ENCODE measurements at places on chromosomes 4 and X.

DNA sequence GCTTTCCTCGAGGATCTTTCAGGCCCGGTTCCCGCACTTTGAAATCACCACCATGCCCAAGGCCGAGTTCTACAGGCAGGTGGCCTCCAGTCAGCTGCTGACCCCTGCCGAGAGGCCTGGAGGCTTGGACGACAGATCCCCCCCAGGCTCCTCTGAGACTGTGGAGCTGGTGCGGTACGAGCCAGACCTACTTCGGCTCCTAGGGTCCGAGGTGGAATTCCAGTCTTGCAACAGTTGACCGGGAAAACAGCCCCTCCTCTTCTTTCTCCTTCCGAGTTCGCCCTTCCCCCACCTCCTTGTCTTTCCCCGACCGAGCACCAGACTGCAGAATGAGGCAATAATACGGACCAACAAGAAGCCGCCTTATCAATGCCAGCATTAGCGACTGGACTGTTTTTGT is 54.4 kb downstream of the ELF4 start:
- DNase-seq: no peak

- DNase-seq: no peak
Observed at GRCh38 chr4:138114434-138114833, 127.7 kb downstream of the SLC7A11 start.

DNA sequence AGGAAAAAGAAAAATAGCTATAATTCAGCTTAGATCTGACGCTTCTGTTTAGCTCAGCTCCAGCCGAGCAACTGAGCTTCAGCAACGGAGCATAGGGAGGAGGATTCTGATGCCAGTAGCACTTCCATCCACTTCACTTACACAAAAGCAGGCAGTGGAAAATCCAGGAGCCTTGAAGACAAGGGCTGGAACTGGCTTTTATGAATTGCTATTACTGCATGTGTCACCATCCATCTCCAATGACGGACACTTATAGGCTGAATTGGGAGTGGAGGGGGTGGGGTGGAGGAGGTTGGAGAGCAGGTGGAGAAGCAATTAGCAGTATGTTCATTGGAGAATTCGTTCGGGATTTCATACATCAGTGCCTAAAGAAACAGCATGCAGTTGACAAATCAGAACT is 15.6 kb downstream of the ENOX2 start:
- no peak for DNase-seq

DNA sequence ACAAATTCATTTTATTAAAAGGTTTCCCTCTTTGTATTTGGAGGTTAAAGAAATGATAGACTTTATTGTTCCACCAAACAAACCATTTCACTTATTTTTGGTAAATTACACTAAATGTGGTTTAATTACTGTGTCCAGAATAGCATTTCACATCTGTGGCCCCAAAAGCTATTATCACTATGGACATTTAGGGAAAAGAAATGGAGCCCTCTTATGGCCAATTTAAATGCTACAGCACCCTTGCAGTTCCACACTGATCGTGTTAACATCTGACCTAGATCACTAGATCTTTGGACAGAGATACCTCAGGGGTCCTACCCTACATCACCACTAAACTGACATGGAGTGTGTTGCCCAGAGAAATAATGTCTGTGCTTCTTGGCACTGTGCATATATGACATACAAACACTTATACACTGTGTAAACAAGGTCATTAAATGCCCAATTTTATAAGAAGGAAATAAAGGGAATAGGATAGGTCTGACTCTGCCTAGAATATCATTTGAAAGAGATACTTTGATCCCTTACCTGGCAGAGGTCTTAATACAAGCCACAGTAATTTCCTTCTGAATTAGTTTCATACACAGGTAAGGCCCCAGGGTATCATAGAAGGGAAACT is 163.9 kb downstream of the KDR start:
- no peak for DNase-seq

DNA sequence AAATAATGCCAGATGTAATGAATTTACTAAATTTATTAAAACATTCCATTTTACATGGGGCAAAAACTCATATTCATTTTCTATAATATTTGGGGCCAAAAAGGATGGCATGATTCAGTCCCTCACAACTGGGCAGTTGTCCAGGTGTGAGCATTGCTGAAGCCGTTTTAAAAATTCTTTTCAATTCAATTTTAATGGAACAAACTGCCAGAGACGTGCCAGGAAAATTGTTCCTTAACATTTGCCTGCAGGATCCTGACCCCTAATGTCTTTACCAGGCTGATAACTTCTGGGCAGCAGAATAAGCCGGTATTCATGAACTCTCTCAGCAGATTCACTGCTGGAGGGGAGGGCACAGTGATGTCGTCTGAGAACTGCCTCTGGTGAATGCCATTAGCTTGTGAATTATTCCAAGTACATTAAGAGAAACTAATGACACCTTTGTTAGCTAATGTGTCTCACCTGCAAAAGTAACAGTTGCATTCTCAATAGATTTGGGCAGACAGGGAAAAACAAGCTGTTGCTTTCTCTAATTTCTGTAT is 1445.1 kb upstream of the TENM3 start:
- no peak for DNase-seq

GRCh38 chr4:6362896-6363295 is 93.2 kb downstream of the WFS1 start:
- no peak for DNase-seq

DNA sequence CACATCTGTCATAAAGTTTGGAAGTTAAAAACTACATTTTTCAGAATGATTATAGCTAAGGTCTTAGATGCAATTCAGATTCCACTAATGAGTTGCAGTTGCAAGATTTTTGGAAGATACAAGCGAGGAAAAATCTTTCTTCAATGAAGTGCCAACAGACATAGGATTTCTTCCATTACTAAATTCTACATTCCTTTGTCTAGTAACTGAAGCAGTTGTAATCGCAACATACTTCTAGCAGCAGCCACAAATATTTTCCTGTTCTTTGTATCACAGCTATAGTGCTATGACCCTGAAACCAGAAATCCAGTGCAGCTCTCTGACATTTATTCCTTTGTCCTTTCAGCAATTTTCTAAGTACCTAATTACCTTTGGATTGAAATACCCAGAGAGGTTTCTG is 225.2 kb upstream of the SLIT2 start:
- DNase-seq: no peak

- no peak for DNase-seq
Observed at GRCh38 chr4:95524729-95525128, 24.0 kb downstream of the UNC5C start.

DNA sequence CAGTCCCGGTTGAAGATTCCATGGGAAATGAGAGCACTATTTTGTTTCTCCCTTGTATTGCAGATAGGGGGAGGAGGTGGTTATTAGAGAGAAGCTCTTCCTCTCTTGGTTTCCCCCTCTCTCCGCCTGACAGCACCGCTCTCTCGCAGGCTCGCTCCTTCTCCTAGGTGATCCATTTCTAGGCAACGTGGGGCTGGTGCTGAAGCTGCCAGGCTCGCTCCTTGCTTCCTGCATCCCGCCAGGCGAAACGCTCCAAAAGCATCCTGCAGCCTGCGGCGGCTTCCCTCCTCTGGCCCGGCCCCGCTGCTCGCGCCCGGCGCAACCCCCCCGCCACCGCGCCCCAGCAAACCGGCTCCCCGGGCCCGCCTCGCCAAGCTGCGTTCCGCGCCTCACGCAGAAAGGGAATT is at the start of gene GRID2:
Gene GRID2, plus strand, starts transcription at position 346 of the 407 bp plus-strand sequence.
- DNase-seq: no peak

- no peak for DNase-seq
Observed at GRCh38 chrX:15483891-15484290, 9.2 kb downstream of the PIR start.

GRCh38 chr4:137470806-137471205 is 61.5 kb downstream of the PCDH18 start:
- no peak for DNase-seq

- DNase-seq: no peak
Observed at GRCh38 chrX:139924069-139924695, 8.7 kb downstream of the ATP11C start.

DNA sequence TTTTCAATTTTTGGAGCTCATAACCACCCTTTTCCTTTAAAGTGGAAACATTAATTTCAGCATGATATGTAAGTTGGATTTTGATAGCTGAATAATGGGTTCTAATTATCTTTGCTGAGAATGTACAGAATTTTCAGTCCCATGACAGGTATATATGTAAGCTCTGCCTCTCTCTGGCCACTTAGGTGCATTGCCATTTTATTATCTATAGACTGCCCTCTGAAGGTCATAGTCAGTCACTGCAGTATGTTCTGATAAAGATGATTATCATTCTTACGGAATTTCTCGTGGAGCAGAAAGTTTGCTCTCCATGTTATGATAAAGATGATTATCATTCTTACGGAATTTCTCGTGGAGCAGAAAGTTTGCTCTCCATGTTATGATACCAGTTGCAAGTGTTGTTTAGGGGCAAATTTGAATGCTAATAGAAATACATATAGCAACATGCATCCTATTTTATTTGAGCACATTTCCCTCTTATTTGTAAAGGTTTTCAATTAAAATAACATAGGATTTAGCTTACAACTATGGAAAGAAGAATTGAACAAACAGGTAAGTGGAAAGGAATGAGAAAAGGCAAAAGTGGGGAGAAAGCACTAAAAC is 10.4 kb downstream of the AFP start:
- DNase-seq: no peak

- DNase-seq: no peak
Observed at GRCh38 chr4:112386071-112386470, 88.9 kb downstream of the ALPK1 start.

GRCh38 chrX:84187533-84188319 is at the start of gene RPS6KA6:
RPS6KA6 (minus strand) TSS chrX:84188199; CDS start chrX:84187899, 300 bp downstream.
- DNase-seq: no peak

- DNase-seq: no peak
Observed at GRCh38 chr4:186029571-186030398, 39.2 kb upstream of the TLR3 start.

DNA sequence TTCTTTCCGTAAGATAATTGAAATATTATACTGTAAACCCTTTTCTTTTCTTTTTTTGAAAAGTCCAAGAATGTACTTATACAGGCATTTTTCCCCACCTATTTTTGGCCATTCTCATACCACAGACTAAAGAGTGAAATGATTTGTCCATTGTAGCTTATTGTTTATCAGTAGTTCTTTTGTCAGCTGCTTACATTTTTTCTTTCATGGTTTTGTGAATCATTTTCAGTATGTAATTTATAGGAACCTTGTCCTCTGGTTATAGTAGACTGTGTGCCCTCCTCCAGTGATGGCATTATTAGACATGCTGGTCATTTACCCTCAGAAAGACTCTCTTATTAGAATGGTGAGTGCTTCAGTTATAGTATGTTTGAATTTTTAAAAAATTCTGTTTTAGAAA is 56.7 kb downstream of the CCKAR start:
- DNase-seq: no peak

DNA sequence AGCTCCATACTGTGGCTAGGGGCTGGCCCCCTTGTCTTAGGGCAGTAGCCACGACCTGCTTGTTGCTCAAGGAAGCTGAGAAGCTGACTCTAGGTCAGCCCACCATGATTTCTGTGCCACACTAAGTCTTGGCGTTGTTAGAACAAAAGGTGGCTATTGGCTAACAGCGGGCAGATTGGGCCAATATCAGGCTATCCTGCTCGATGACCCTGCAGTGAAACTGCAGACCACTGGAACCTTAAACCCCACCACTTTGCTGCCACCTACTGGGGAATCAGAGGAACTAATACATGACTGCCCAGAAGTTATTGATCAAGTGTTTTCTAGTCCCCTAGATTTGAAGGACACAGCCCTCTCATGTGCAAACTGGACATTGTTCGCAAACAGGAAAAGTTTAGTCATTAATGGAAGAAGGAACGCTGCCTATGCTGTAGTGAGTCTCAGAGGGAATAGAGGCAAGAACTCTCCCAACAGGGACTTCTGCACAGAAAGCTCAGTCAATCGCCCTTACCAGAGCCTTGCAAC is 17.0 kb upstream of the PAPSS1 start:
- no peak for DNase-seq

- DNase-seq: no peak
Observed at GRCh38 chrX:135354288-135354687, 45.0 kb downstream of the ETDC start.

DNA sequence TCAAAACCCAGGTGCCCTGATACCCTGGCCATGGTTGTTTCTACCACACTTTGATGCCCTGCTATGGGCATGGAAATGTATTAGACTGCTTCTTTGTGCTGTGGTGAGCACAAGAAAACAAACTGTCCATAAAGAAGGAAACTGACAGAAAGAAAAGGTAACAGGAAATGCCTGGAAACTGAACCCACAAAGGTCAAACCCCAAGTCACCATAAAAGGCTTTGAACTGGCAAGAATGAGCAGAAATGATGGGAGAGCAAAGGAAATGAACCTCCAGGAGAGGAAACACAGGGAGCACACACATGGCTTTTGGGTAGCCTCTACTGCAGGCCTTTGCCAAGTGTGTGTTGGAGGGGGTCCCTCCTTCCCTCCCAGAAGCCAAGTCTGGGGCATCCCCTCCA is 35.0 kb downstream of the LHFPL1 start:
- DNase-seq: no peak

GRCh38 chrX:103608306-103608963 is 672 bp downstream of the TCEAL3 start:
- DNase-seq: no peak

All from stimulated activated CD8-positive, alpha-beta memory T cell treated with anti-CD3 and anti-CD28 coated beads, Interleukin-2, amount 100 ng/mL, for 48 hours (primary cell).